ENCODE measurements at places on chromosomes 12 and 14.

GRCh38 chr12:108620236-108620879 is 13.3 kb downstream of the SELPLG start:
- no peak for DNase-seq

- DNase-seq, result no peak
These were observed 186.5 kb upstream of the HMGA2 start for GRCh38 chr12:65637774-65638173.

DNA sequence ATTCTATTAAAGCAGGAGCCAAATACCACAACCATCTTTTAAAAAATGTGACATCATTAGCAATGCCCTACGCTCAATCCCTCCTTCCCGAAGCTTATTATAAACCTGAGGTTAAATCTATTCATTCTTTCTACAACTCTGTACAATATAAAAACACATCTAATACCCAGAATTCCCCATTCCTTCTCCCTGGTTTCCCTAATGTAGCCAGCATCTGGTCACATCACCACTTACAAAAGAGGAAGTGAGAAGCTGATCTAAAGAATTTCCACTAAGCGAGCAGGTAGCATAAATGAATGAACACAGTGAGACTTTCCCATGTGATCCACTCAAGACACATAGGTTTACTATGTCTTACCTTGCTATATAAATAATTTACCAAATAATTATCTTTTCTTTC is 90.4 kb downstream of the LRP6 start:
- DNase-seq, result no peak

- no peak for DNase-seq
These were observed 30.3 kb upstream of the KLRF1 start for GRCh38 chr12:9796971-9797370.

DNA sequence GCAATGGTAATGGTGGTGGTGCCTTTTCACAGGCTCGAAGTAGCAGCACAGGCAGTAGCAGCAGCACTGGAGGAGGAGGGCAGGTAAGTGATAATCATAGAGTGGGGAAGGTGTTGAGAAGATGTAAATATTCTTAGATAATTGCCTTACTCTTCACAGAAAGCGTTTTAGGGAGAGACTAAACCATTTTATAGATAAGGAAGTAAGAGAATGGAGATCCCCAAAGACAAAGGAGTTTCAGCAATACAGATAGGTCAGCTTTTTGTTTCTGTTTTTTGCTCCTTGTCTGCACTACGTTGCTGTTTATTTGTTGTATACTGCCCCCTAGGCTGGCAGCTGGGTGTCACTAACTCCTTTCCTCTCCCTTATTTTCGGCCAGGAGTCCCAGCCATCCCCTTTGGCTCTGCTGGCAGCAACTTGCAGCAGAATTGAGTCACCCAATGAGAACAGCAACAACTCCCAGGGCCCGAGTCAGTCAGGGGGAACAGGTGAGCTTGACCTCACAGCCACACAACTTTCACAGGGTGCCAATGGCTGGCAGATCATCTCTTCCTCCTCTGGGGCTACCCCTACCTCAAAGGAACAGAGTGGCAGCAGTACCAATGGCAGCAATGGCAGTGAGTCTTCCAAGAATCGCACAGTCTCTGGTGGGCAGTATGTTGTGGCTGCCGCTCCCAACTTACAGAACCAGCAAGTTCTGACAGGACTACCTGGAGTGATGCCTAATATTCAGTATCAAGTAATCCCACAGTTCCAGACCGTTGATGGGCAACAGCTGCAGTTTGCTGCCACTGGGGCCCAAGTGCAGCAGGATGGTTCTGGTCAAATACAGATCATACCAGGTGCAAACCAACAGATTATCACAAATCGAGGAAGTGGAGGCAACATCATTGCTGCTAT is 2.0 kb downstream of the SP1 start:
- peak; percentile 75 for DNase-seq

GRCh38 chr12:47734725-47735480 is 9.6 kb upstream of the ENDOU start:
- no peak for DNase-seq

DNA sequence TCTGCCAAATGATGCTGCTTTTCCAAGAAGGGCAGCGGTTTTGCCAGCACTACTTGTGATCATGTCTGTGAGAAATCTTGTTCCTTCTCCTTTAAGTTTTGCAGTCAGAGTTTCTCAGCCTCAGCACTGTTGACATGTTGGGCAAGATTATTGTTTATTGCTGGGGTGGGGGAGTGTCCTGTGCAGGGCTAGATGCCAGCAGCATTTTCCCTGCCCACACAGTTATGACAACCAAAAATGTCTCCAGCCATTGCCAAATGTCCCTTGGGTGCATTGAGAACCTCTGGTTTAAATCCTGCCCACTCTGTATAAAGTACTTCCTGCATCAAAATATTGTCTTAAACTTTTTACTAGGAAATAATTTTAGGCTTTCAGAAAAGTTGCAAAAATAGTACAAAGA is 20.0 kb downstream of the TMEM132C start:
- no peak for DNase-seq

DNA sequence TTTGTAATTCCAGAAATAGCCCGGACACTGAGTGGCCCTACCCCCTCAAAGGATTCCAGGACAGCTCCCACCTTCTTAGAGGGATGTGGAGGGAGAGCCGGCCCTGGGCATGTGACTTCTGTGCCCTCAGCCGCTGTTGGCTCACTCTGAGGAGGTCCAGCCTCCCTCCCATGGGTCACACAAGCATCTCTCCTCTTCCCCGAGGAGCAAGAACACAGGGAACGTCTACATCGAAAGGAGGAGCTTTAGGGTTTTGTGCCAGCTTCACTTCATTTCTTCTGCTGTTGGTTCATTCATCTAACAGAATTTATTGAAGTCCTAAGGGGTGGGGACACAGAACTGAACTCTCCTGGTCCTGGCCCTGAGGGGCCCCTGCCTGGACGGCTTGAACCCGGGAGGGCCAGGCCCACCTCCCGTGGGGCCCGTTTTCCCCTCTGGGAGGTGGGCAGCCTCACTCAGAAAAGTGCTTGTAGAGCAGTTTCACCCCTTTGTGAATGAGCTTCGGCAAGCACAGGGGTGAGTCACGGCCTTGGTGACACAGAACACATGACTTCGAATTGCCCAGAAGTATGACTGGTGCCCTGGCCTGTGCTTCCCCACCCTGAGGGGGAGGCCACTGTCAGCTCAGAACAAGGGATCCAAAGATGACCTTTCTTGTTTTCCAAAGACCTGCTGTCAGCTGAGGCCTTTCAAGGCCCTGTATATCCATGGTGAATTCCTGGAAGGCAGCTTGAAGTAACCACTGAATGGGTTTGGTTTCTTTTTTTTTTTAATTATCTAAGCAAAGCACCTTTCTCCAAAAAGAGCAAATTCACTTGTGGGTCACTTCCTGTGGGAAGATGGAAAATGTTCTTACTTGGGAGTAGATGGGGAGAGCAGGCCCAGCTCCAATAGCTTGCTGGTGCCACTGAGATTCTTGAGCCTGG is 39.2 kb downstream of the NFKBIA start:
- DNase-seq, result peak; percentile 75

DNA sequence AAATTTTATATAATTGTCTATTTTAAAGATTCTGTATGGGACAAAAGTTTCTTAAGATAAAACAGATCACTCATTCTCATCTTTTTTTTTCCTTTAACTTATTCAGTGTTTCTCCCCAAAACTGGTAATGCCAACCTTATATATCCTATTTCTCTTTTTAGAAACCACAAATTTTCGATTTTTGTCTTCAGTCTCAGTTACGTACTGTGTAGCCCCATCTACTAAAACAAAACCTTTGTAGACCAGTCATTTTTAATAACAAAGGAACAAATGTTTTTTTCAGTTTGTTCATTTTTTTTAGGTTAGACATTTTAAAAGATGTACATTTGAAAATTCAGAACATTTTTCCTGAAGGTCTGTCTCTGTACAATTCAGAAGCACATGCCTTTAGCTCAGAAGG is 18.2 kb downstream of the PNMA1 start:
- no peak for DNase-seq

- DNase-seq, result no peak
These were observed 19.8 kb downstream of the ACAD10 start for GRCh38 chr12:111705672-111706071.

DNA sequence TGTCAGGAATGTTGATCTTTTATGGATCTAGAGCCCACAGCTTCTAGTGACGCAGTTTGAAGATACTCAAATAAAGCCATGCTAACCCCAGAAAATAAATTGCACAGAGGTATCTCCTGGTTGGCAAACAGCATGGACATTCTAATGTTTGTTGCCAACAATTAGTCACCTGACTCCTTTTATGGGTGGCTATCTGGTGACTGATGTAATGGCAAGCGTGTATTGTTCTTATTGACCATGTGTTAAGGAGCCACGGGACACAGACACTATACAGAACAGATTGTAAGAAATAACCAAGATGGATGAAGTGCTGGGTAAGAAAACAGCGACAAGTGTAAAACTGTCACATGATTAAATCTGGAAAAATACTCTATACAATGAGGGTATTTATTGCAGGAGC is 401.3 kb upstream of the PDE3A start:
- no peak for DNase-seq

DNA sequence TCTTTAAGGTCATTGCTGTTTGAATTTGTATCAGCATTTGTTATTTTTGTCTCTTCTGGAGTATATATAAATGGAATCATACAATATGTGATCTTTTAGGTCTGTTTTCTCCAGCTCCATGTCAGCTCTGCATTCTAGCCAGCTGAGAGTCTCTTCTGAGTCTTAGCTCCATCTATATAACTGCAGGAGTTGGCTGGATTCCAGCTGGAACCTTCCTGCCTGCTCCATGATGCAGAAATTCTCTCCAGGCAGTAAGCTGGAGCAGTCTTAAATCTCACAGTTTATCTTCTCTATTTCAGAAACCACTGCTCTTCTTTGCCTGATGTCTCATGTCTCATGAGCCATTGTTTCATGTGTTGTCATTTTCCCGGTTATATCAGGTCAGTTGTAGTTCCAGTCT is 827.6 kb downstream of the NRXN3 start:
- DNase-seq, result no peak

DNA sequence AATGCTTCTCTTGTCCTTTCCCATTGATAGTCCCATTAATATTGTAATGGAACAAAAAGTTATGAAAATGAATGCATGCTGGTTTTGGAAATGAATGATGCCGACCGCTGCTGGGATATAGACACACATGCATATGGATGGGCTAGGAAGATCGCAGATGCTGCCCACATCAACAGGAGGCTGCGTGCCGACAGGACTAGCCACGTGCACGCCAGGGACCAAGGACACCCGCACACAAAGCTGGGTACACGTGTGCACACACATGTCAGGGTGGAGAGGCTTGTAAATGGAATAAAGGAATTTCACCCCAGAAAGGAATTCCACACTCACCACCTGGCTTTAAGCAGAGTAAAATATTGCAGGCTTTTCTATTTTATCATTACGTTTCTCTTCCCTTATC is 153.8 kb upstream of the VASH1 start:
- DNase-seq, result no peak

- DNase-seq, result no peak
These were observed 38.3 kb downstream of the A2M start for GRCh38 chr12:9077152-9078031.

GRCh38 chr14:94361682-94362081 is 26.7 kb downstream of the SERPINA1 start:
- no peak for DNase-seq

DNA sequence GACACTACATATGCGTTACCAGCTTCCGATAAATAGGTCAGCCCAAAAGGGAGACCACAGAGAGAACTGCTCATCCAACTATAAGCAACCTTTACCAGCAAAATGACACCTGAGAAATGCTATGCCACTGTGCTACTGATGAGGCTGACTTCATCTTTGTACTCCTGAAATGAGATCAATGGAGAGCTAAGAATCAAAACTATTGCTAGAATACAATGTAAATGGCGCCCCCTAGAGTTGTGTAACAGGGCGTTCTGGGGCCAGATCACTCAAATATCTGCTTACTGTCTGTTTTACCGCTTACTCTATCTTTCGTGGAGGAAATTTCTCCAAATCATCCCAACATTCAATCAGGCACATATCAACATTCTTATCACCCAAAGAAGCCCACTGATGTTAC is 4.6 kb downstream of the ZNF384 start:
- no peak for DNase-seq

DNA sequence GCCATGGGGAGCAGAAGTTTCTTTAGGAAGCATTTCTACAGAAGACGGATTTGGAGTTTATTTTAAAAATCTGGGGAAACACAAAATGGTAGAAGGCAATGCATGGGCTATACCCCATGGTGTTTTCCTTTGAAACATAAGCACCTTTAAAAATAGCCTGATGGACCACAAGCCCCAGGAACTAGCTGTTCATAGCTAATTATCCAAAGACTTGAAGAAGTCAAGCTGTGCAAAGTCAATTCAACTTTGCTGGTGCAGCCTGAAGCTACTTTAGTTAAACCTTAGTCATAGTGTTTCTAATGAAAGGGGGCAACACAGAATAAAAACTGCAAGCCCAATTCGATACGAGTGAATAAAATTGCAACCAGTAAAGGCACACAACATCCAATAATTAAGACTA is 732.5 kb downstream of the GALC start:
- DNase-seq, result no peak

- DNase-seq, result peak; percentile 22
These were observed 454.9 kb downstream of the LRIG3 start for GRCh38 chr12:58465418-58465817.

DNA sequence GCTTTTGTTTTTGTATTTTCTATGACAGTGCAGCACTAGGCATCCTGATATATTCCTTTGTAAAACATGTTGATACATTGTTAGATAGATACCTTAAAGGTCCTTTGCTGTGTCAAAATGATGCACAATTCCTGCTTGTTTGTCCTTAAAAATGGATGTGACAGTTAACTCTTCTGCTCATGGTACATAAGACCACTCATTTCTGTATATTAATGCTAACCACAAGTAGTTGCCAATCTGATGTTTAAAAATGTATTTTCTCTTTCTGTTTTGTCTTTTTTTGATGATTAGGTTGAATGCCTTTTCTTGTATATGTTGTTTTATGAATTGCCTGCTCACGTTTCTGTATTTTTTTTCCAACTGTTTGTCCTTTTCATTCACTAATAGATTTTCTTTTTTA is 35.1 kb downstream of the ATF7IP start:
- DNase-seq, result no peak

DNA sequence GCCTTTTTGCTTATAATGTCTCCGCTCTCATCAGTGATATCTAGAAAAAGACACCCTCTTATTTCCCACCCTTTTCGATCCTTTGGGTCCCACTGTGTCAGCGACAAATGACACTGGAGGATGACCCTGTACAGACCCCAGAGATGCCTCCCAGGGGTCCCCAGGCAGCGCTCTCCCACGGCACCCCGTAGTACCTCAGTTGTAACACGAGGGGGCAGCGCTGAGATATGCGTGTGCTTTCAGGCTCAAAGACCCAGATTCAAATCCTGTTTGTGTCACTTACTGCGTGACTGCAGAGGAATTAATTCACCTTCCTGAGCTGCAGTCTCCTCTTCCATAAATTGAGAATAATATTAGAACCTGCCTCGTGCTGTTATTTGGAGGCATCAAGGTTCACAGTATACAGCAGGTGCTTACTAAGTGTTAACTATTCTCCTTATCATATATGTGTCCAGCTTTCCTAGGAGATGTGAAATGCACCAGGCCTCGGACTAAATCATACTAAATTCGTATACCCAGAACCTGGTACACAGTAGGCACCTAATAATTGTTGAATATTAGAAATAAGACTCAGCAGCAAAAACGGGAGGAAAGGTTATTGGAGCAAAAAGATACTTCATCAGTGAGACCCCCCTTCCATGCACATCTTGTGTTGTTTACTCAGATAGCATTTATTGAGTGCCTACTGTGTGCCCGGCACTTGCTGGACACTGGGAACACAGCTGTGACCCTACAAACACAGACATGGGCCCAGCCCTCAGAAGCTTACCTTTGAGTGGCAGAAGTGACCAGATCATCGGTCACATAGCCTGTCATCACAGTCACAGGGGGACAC is 99.9 kb downstream of the PHETA1 start:
- no peak for DNase-seq
